Dermis blood vessel endothelial cell (primary cell): ENCODE measurements at places on chromosomes 7 and 10. TPM values are rescaled to one million over a fixed set of nuclear protein-coding genes. Genes with fewer than 3 reads are reported as not detected.

The CALML5 gene
- total RNA-seq, result not detected in 2 replicates

The CHN2 gene
- total RNA-seq, result 1.1 and 6.5 TPM in 2 replicates

The TWIST1 gene
- total RNA-seq, result not detected in 2 replicates

The MEOX2 gene
- 46.5 and 53.9 TPM in 2 replicates for total RNA-seq

The GPR37 gene
- total RNA-seq, result 0.14 and 0.17 TPM in 2 replicates

The SEMA3C gene
- 0.85 and 4.2 TPM in 2 replicates for total RNA-seq

The INHBA gene
- total RNA-seq, result 0.60 and 1.0 TPM in 2 replicates

The COX15 gene
- 41.7 and 54.2 TPM in 2 replicates for total RNA-seq

The NUPR2 gene
- not detected in 2 replicates for total RNA-seq

The ADIRF gene
- 12.8 and 23.8 TPM in 2 replicates for total RNA-seq

The CARD11 gene
- 1.1 and 1.4 TPM in 2 replicates for total RNA-seq

The C10orf67 gene
- not detected in 2 replicates for total RNA-seq

The OR13A1 gene
- total RNA-seq, result not detected in 2 replicates

The MBL2 gene
- not detected in 2 replicates for total RNA-seq

The TRRAP gene
- total RNA-seq, result 24.2 and 47.0 TPM in 2 replicates

The SEMA3D gene
- total RNA-seq, result 3.0 and 20.4 TPM in 2 replicates

The TMEM225B gene
- total RNA-seq, result 0.09 and 0.17 TPM in 2 replicates

The MRC1 gene
- total RNA-seq, result 156 and 249 TPM in 2 replicates
